ENCODE measurements at places on chromosomes 1 and 21.

- DNase-seq = no peak
Measured at GRCh38 chr1:182569939-182570610, 19.0 kb downstream of the RNASEL start.

DNA sequence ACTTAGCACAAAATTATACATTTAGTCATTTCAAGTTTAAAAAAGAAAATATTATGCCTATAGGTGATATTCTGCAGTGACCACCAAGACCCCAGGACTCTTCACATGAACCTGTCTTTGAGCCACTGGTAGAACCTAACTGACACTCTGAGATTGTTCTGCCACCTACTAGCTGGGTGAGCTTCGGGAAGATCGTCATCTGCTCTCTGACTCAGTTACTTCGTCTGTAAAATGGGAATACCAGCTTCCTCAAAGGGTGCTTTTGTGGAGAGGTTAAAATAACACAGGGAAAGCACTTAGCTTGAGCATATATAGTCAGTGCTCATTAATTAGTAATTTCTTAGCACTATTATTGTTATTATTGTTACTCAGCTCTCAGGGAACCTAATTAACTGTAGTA lies 228.5 kb upstream of the JUN start:
- DNase-seq = no peak

- DNase-seq = no peak
Measured at GRCh38 chr1:7487766-7488474, 283.2 kb upstream of the VAMP3 start.

DNA sequence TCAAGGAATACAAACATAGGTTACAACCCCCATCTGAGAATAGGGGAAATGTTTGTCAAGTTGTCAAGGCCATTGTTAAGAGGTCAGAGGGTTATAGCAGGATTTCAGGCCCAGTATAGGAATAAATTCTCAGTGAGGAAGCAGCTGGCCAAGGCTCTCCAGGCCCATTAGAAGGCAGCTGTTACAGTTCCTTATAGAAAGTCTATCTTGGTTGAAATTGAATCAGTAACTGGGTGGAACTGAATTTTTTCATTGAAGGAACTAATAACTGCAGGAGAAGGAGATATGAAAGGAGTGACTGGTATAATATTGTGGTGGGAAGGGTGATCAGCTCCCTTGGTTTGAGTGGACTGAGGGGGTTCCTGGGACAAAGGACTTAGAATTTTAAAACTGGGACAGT lies 134.1 kb downstream of the CYYR1 start:
- DNase-seq = no peak

GRCh38 chr1:101739826-101740330 lies 256.8 kb downstream of the OLFM3 start:
- DNase-seq = no peak

GRCh38 chr1:154729577-154729976 lies 121.6 kb upstream of the ADAR start:
- no peak for DNase-seq

DNA sequence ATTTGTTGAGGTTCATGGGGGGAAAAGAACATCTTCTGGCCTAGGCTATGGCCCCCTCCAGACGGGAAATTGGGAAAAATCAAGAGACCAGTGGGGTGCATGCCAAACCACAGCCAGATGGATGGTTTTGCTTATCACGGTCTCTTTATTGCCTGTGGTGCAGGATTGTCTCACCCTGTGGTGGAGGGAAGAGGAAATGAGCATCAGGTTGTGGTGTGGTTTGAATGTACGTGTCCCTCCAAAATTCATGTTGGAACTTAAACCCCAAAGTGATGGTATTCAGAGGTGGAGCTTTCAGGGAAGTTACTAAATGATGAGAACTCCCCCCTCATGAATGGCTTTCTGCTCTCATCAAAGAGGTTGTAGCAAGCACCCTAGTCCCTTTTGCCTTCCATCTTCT lies 525.7 kb downstream of the NPHP4 start:
- DNase-seq = no peak

All from CD4-positive, alpha-beta T cell treated with Interferon gamma for 1 hour (primary cell).